ENCODE measurements at places on chromosomes 1 and 21. TPM values are rescaled to one million over a fixed set of nuclear protein-coding genes. Genes with fewer than 3 reads are reported as not detected.

- DNase-seq: no peak
These were observed 10.9 kb upstream of the RGS2 start for GRCh38 chr1:192797891-192798290.

- DNase-seq: no peak
These were observed 168.7 kb downstream of the CAMTA1 start for GRCh38 chr1:6953907-6954364.

The AMY1B gene
- not detected for total RNA-seq

DNA sequence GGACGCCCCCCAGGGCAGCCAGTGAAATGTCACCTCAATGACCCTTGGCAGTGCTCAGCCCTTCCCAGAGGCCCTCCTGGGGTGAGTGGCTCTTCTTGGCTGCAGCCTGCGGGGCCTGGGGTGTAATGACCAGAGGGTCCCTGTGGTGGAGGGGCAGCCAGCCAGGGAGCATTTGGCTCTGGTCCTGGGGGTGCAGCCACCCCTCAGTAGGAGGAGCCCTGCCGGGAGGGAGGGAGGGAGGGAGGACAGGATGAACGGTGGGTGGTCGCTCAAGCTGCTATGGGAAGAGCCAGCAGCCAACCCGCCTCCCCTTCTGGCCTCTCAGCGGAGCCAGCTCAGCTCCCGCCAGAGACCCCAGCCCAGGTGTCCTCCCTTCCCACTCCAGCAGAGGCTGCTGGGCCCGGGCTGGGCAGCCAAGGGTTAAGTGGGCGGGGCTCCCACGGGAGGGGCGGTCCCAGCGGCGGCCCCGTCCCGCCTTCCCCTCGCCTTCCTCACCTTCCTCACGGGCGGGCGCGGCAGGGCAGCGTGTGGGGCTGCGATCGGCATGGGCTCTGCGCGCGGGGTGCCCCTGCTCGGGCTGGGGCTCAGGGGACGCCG is 9.0 kb upstream of the PLCH2 start:
- no peak for DNase-seq

The EFNA3 gene
- total RNA-seq: 0.64 TPM

The CAPN8 gene
- not detected for total RNA-seq

The OR2T35 gene
- total RNA-seq: not detected

The KIF17 gene
- total RNA-seq: not detected

- no peak for DNase-seq
These were observed 146.4 kb downstream of the CDC7 start for GRCh38 chr1:91647061-91647460.

The EIF4G3 gene
- total RNA-seq: 16.0 TPM

All from MG63 (cell line).